ENCODE measurements at places on chromosomes 2 and 18.

GRCh38 chr2:222451224-222451674 is 26.9 kb downstream of the SGPP2 start:
- DNase-seq = no peak

DNA sequence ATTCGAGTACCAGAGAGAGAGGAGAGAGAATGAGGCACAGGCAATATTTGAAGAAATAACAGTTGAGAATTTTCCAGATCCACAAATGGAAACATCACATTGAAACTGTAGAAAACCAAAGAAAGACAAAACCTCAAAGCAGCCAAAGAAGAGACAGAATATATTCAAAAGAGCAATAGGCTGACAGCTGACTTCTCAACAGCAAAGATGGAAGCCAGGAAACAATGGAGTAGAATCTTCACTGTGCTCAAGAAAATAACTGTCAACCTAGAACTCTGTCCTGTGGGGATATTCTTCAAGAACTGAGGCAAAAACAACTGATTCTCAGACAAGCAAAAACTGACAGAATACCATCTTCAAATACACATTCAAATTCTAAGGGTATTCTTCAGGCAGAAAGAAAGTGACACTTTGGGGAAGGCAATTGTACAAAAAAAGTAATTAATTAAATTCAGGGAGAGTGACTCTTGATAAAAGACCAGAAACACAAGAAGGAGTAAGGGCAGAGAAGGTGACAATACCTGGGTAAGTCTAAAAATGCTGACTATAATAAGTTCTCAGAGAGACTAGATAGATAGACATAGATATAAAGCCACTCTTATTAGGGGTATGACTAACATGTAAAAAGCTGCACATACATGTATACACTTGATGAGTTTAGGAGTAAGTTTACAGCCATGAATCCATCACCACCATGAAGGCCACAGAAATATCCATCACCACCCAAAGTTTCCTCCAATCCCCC is 25.6 kb downstream of the ANKMY1 start:
- no peak for DNase-seq

- DNase-seq = no peak
Measured at GRCh38 chr2:240856151-240856980, 12.3 kb upstream of the AGXT start.

- DNase-seq = no peak
Measured at GRCh38 chr2:15561574-15562344, 625 bp upstream of the NBAS start.

DNA sequence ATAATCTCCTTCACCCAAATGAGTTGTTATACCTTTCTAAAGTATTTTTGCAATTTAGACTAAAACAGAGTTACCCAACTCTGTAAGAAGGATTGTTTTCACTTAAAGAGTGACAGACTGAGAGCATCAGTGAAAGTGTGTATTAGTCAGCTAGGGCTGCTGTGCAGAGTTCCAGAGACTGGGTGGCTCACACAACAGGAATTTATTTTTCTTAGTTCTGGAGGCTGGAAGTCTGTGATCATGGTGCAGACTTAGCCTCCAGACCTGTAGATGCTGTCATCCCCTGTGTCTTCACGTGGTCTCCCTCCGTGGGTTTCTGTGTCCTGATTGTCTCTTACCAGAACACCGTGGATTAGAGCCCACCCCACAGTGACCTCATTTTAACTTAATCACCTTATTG is 40.0 kb downstream of the BCL2L11 start:
- DNase-seq = peak; percentile 63

DNA sequence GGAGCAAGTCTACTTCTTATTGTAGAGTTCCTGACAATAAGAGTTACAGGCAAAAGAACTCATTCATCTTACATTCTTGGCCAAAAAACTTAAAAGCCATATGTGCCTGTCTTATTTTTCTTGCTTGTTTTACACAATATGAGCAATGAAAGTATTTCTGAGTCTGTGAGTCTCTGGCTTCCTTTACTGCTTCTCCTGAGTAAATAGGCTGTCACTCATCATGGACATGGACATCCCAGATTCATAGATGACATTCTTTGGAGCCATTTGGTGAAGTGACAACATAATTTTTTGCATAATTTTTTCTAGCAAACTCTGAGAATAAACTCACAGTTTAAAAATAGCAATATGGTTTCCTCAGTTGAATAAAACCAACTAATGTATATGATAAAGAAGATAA is 179.3 kb downstream of the SNTG2 start:
- DNase-seq = no peak

GRCh38 chr2:156349605-156350004 is 17.1 kb upstream of the NR4A2 start:
- DNase-seq = no peak

DNA sequence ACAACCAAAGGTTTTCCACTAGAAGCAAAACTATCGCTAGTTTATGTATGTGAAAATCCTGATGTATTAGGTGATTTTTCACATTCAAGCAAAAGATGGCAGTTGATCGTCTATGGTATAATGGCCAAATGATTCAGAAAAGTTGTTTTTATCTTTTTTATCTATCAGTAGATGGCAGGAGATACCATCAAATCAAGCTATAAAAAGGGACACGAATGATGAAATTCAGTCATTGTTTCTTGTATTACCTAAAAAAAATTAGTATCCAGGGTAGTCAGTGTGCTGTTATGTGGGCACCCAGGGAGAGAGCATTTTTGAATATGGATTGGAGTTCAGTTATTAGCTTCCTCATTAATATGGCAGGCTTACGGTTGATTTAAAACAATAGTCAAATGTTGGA is 22.9 kb upstream of the CAVIN2 start:
- no peak for DNase-seq

GRCh38 chr2:2466534-2466933 is 135.5 kb upstream of the MYT1L start:
- DNase-seq = no peak

DNA sequence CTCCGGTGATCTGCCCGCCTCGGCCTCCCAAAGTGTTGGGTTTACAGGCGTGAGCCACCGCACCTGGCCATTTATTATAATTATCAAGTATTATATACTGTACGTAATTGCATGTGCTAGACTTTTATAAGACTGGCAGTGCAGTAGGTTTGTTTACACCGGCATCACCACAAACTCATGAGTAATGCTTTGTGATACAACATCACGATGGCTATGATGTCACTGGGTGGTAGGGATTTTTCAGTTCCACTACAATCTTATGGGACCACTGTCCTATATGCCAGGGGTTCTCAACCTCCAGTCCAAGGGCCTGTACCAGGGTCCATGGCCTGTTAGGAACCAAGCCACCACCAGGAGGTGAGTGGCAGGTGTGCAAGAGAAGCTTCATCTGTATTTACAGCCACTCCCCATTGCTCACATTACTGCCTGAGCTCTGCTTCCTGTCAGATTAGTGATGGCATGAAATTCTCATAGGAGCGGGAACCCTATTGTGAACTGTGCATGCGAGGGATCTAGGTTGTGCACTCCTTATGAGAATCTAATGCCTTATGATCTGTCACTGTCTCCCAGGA is 9.4 kb downstream of the SCYGR4 start:
- DNase-seq = no peak

DNA sequence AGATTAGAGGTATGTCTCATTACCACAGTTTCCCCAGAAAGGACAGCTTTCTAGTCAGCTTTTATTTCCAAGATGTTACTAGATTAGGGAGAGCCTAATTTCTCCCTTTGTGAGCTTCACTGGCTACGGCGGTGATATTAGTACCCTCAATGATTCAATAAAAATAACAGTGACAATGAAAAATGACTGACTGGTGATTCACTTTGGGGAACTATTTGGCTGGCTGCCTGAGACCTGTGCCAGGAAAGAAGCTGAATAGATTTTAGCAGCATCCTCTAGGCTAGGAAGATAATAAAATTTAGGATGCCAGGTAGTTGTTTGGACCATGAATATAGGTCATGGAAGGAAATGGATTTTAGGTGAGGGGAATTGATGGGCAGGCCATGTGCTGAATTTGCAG is 178.7 kb downstream of the FMNL2 start:
- DNase-seq = no peak

All from fibroblast of skin of left quadriceps (primary cell).